ENCODE measurements at places on chromosomes 1 and 21.

- no peak for DNase-seq
These were observed 18.8 kb downstream of the LAMB3 start for GRCh38 chr1:209633335-209633997.

DNA sequence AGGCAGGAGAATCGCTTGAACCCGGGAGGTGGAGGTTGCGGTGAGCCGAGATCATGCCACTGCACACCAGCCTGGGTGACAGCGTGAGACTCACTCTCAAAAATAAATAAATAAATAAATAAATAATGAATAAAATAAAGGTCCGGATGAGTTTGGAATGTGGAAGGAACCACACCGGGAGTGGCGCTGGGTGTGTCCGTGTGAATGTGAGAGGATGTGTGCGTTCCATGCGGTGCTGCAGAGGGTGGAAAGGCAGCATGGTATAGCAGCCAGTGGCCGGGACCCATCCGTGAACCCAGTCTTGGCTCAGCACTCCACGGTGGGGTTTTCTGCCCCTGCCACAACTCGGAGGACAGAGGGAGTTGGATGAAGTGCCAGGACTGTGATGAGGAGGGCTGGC lies 56.2 kb upstream of the POFUT2 start:
- no peak for DNase-seq

GRCh38 chr1:12434174-12434573 lies 183.8 kb downstream of the DHRS3 start:
- peak; percentile 50 for DNase-seq

DNA sequence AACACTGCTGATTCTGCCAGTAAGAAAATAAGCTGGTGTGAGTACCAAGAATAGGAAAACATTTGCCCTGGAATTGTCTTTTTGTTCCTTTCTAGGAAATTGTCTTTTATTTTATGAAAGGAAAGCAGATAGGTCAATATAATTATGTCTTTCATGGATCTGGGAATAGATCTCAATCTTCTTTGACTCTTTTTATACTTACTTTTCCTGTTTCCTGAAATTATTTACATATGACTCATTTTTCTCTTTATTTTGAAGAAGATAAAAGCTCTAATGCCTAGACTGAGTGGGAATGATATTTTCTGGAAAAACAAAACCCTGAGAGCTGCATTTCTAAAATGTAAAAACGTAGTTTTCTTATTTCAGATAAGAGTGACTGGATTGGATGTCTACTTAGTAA lies 100.1 kb downstream of the MAN1A2 start:
- no peak for DNase-seq

GRCh38 chr1:90911353-90911752 lies 110.5 kb downstream of the ZNF644 start:
- no peak for DNase-seq
